Heart left ventricle (tissue), 16 donors: ENCODE measurements at places on chromosomes 1 and 21. TPM values are rescaled to one million over a fixed set of nuclear protein-coding genes. Genes with fewer than 3 reads are reported as not detected.

MRPL24 gene
- polyA plus RNA-seq, result 135 TPM

MYBPH gene
- polyA plus RNA-seq, result not detected

FH gene
- polyA plus RNA-seq, result 168 TPM

PRELP gene
- polyA plus RNA-seq, result 14.6 TPM

CLIC6 gene
- 8.4 TPM for polyA plus RNA-seq

TTLL7 gene
- polyA plus RNA-seq, result 2.0 TPM

LIN9 gene
- 11.1 TPM for polyA plus RNA-seq

SGIP1 gene
- polyA plus RNA-seq, result 3.7 TPM

NPPB gene
- polyA plus RNA-seq, result 7,924 TPM

CFHR2 gene
- polyA plus RNA-seq, result not detected

C1orf226 gene
- 1.6 TPM for polyA plus RNA-seq

SELL gene
- polyA plus RNA-seq, result 0.34 TPM

OR14K1 gene
- not detected for polyA plus RNA-seq

C1orf174 gene
- polyA plus RNA-seq, result 7.9 TPM

CD34 gene
- polyA plus RNA-seq, result 37.4 TPM

IRF6 gene
- 22.0 TPM for polyA plus RNA-seq

GPR161 gene
- polyA plus RNA-seq, result 0.95 TPM

KCNE2 gene
- polyA plus RNA-seq, result not detected

C8B gene
- not detected for polyA plus RNA-seq

GIPC2 gene
- polyA plus RNA-seq, result 1.3 TPM

TAS1R2 gene
- not detected for polyA plus RNA-seq

CFAP45 gene
- polyA plus RNA-seq, result 1.3 TPM

ACTL8 gene
- polyA plus RNA-seq, result not detected

FNDC10 gene
- polyA plus RNA-seq, result 1.1 TPM

RHBDL2 gene
- polyA plus RNA-seq, result 0.11 TPM

PTGER3 gene
- 2.3 TPM for polyA plus RNA-seq

STUM gene
- 0.53 TPM for polyA plus RNA-seq

TINAGL1 gene
- 263 TPM for polyA plus RNA-seq

CNR2 gene
- polyA plus RNA-seq, result not detected

FAM151A gene
- polyA plus RNA-seq, result 0.35 TPM

ABCA4 gene
- polyA plus RNA-seq, result 0.04 TPM

CLCNKB gene
- 0.50 TPM for polyA plus RNA-seq

PPIAL4G gene
- not detected for polyA plus RNA-seq
